Karpas-422 (cell line): ENCODE measurements at places on chromosomes 5 and 9. TPM values are rescaled to one million over a fixed set of nuclear protein-coding genes. Genes with fewer than 3 reads are reported as not detected.
A peak's percentile ranks its signal among the peaks of the same experiment; 100 is the strongest.

GRCh38 chr9:105333076-105333475, 88.6 kb downstream of the SLC44A1 start:
- no peaks in the 10 kb centered on the region for H3K36me3 ChIP-seq
- H3K4me1 ChIP-seq, result no peaks in the 10 kb centered on the region
- no peak for DNase-seq
- H3K4me3 ChIP-seq, result no peak overlapping the region
- no peaks in the 10 kb centered on the region for H3K27me3 ChIP-seq

DNA sequence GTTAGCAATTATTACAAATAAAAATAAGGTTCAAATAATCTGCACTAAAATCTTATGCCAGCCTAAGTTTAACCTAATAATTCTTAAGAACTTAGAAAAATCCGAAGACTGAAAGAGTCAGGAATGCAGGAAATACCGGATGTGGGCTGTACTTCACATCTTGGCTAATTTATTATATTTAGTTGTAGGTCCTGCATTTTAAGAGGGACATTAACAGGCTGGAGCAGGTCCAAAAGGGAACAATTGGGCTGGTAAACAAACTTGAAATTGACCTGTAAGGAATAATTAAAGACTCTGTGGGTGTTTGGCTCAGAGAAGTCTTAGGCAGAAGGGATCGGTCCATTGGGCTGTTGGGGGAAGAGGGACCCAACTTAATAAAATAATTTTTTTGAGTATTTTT, 18.4 kb downstream of the GLRA1 start:
- DNase-seq, result no peak
- no peak overlapping the region for H3K4me3 ChIP-seq
- no peak overlapping the region for H3K27ac ChIP-seq

GRCh38 chr9:109182940-109183798, 16.1 kb upstream of the FRRS1L start:
- no peak overlapping the region for H3K4me3 ChIP-seq
- no peaks in the 10 kb centered on the region for H3K27me3 ChIP-seq
- H3K36me3 ChIP-seq, result no peaks in the 10 kb centered on the region
- peak; percentile 61 for DNase-seq
- H3K27ac ChIP-seq, result no peak overlapping the region

GRCh38 chr5:42923710-42924109, 112.0 kb upstream of the SELENOP start:
- H3K4me1 ChIP-seq, result no peaks in the 10 kb centered on the region
- no peaks in the 10 kb centered on the region for H3K27me3 ChIP-seq
- H3K27ac ChIP-seq, result no peak overlapping the region
- DNase-seq, result no peak

DNA sequence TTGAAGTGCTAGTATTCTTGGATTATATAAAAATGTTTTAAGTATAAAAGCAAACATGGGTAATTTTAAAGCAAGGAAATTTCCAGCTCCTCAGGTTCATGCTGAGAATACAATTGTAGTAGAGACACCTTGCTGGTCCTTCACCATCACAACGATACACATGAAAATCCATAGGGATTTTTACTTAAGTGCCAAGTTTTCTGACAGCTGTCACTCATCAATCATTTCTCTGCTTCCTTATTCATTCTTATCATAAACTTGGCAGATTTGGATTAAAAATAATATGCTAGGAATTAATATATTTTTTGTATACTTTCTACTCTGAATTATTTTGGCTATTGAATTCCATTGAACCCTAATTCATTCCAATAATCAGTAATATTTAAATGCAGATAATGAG, 167.9 kb upstream of the PTGER4 start:
- no peaks in the 10 kb centered on the region for H3K27me3 ChIP-seq
- H3K4me3 ChIP-seq, result no peak overlapping the region
- no peaks in the 10 kb centered on the region for H3K36me3 ChIP-seq
- H3K27ac ChIP-seq, result no peak overlapping the region

GRCh38 chr5:171137768-171138525, 171.1 kb upstream of the TLX3 start:
- no peaks in the 10 kb centered on the region for H3K4me1 ChIP-seq
- H3K4me3 ChIP-seq, result no peak overlapping the region
- no peak overlapping the region for H3K27ac ChIP-seq
- no peaks in the 10 kb centered on the region for H3K27me3 ChIP-seq
- no peaks in the 10 kb centered on the region for H3K36me3 ChIP-seq

GRCh38 chr9:130868230-130868629, 28.4 kb downstream of the QRFP start:
- no peak overlapping the region for H3K27ac ChIP-seq
- H3K36me3 ChIP-seq, result 0 out of 2 replicates have a peak, but pooled peaks cover 3% of the 10 kb centered on the region
- no peak overlapping the region for H3K4me3 ChIP-seq
- H3K27me3 ChIP-seq, result no peaks in the 10 kb centered on the region
- H3K4me1 ChIP-seq, result no peaks in the 10 kb centered on the region
- DNase-seq, result peak; percentile 36

GRCh38 chr5:180105827-180106312, 34.3 kb upstream of the RNF130 start:
- no peak for DNase-seq
- H3K4me1 ChIP-seq, result no peaks in the 10 kb centered on the region
- no peak overlapping the region for H3K27ac ChIP-seq

- no peak for DNase-seq
- H3K36me3 ChIP-seq, result 0 out of 2 replicates have a peak, but pooled peaks cover 4% of the 10 kb centered on the region
- peaks cover 21% of the 10 kb centered on the region for H3K4me1 ChIP-seq
- no peaks in the 10 kb centered on the region for H3K27me3 ChIP-seq
- H3K4me3 ChIP-seq, result no peak overlapping the region
Observed at GRCh38 chr5:176413255-176413565, 3.1 kb downstream of the CLTB start.

- no peak overlapping the region for H3K4me3 ChIP-seq
- no peaks in the 10 kb centered on the region for H3K4me1 ChIP-seq
- H3K27ac ChIP-seq, result no peak overlapping the region
- H3K36me3 ChIP-seq, result peaks cover 43% of the 10 kb centered on the region
- DNase-seq, result peak; percentile 73
Observed at GRCh38 chr9:14661421-14662059, 31.7 kb downstream of the ZDHHC21 start.

GRCh38 chr9:129037767-129038098, 1.3 kb downstream of the MIGA2 start:
- peaks cover 18% of the 10 kb centered on the region for H3K4me1 ChIP-seq
- peak overlapping the region; percentile 96 for H3K4me3 ChIP-seq
- no peak overlapping the region for H3K27ac ChIP-seq

DNA sequence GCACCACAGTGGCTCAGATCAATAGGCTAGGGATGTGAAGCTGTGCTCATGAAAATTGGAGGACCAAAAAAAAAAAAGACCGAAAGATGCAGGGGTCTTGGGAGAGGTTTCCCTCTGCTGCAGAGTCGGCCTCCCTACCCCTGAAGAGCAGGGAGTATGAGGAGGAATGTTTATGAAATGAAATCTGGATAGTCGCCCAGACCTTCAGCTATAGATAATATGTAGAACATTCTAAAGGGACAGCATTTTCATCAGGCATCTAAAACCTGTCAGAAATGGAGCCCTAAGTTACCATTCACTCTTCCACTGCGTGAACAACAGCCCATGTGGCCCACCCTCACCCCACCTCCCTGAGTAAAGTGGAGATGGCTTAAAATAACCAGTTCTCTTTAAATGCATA, 122.9 kb downstream of the TMEM174 start:
- H3K4me3 ChIP-seq, result no peak overlapping the region
- no peak overlapping the region for H3K27ac ChIP-seq
- H3K4me1 ChIP-seq, result no peaks in the 10 kb centered on the region
- no peak for DNase-seq
- no peaks in the 10 kb centered on the region for H3K27me3 ChIP-seq
- H3K36me3 ChIP-seq, result no peaks in the 10 kb centered on the region

- no peak overlapping the region for H3K4me3 ChIP-seq
- no peak for DNase-seq
- no peaks in the 10 kb centered on the region for H3K4me1 ChIP-seq
- H3K27me3 ChIP-seq, result no peaks in the 10 kb centered on the region
Observed at GRCh38 chr9:3012245-3012644, 168.3 kb upstream of the PUM3 start.

DNA sequence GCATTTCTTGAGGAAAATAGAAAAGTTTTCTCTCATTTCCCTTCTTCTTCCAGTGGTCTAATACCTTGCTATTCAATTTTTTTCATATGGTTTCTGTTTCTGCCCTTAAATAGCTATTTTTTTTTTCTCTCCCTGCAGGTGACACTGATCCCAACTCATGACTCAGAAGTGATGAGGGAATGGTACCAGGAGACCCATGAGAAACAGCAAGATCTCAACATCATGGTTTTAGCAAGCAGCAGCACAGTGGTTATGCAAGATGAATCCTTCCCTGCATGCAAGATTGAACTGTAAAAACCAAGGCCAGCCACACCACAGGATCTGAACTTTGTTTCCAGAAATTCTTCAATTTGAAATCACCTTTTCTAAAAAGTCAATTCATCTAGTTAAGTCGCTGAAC, 97.7 kb downstream of the MAP1B start:
- no peaks in the 10 kb centered on the region; the same call in 1 of the 2 replicates for H3K36me3 ChIP-seq
- H3K4me3 ChIP-seq, result no peak overlapping the region
- no peaks in the 10 kb centered on the region for H3K4me1 ChIP-seq

GRCh38 chr9:136769710-136770191, 5.4 kb upstream of the LCN15 start:
- H3K27ac ChIP-seq, result no peak overlapping the region
- no peak overlapping the region for H3K4me3 ChIP-seq
- peaks cover 5% of the 10 kb centered on the region; the same call in 1 of the 2 replicates for H3K36me3 ChIP-seq
- H3K27me3 ChIP-seq, result no peaks in the 10 kb centered on the region

DNA sequence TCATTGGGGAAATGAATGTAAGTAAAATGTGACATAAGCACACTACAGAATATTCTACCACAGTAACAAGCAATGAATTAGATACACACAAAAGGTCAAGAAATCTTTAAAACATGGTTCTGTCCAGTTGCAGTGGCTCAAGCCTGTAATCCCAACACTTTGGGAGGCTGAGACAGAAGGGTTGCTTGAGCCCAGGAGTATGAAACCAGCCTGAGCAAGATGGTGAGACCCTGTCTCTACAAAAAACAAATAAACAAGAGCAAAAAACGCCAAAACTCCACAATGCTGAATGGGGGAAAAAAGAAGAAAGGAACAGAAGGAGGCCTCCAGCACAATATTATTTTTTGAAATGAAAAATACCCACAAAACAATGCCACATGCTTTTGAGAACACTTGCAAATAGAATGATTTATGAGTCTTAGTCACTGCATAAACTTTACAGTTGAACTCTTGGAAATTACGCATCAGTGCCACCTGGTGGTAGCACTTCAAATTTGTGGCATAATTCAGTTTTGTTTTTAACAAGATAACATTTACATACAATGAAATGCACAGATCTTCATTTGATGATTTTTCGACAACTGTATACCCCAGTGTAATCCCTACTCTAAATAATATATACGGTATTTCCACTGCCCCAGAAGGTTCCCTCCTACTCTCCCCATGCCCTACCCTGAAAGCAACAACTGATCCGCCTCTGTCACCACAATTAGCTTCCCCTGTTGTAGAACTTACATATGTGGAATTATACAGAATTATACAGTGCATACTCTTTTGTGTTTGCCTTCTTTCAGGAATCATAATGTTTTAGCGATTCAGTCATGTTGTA, 14.4 kb upstream of the SPINK4 start:
- no peaks in the 10 kb centered on the region; the same call in 1 of the 2 replicates for H3K4me1 ChIP-seq
- H3K4me3 ChIP-seq, result no peak overlapping the region
- no peak overlapping the region for H3K27ac ChIP-seq
- H3K36me3 ChIP-seq, result no peaks in the 10 kb centered on the region

- no peaks in the 10 kb centered on the region for H3K27me3 ChIP-seq
- DNase-seq, result no peak
- no peaks in the 10 kb centered on the region for H3K4me1 ChIP-seq
- no peaks in the 10 kb centered on the region for H3K36me3 ChIP-seq
- H3K27ac ChIP-seq, result no peak overlapping the region
Observed at GRCh38 chr9:24071091-24071490, 245.1 kb upstream of the ELAVL2 start.

DNA sequence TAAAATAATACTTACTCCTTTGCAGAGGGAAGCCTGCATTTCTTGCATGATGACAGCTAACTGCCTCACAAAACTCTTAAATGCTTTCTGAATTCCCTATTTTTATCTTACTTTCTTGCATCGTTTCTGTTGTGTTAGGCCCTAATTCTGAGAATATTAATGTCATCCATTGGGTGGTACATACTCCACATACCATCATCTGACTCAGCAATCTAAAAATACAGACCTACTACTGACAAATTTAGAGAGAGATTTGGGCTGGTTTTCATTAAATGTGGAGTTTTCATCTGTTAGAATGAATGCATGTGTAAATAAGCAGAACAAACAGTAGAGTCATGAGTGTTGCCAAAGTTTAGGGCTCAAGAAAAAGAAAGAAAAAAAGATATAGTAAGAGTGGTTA, 26.5 kb upstream of the KCNN2 start:
- no peak overlapping the region for H3K4me3 ChIP-seq
- H3K27me3 ChIP-seq, result no peaks in the 10 kb centered on the region
- H3K4me1 ChIP-seq, result no peaks in the 10 kb centered on the region
- no peak overlapping the region for H3K27ac ChIP-seq
- H3K36me3 ChIP-seq, result no peaks in the 10 kb centered on the region

- peaks cover 18% of the 10 kb centered on the region for H3K4me1 ChIP-seq
- DNase-seq, result peak; percentile 69
Observed at GRCh38 chr5:147935032-147935431, 28.7 kb upstream of the C5orf46 start.

GRCh38 chr5:150126921-150127265, 28.8 kb downstream of the PDGFRB start:
- H3K27me3 ChIP-seq, result no peaks in the 10 kb centered on the region
- no peaks in the 10 kb centered on the region for H3K4me1 ChIP-seq

DNA sequence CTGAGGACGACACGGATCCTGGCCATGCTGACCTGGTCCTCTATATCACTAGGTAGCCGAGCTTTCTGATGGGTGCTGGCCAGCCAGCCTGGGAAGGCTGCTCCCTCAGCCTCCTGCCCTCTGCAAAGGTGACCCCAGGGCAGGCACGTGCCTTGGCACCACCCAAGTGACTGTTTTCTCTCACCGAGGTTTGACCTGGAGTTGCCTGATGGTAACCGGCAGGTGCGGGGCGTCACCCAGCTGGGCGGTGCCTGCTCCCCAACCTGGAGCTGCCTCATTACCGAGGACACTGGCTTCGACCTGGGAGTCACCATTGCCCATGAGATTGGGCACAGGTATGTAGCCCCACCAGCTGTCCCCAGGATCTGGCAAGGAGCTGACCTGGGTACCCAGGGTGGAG, 3.8 kb downstream of the ADAMTS13 start:
- no peak for DNase-seq
- H3K36me3 ChIP-seq, result no peaks in the 10 kb centered on the region
- H3K4me1 ChIP-seq, result peaks cover 4% of the 10 kb centered on the region; the same call in 1 of the 2 replicates
- H3K27me3 ChIP-seq, result no peaks in the 10 kb centered on the region

- H3K4me3 ChIP-seq, result no peak overlapping the region
- no peaks in the 10 kb centered on the region for H3K4me1 ChIP-seq
- no peaks in the 10 kb centered on the region for H3K36me3 ChIP-seq
- no peak for DNase-seq
- H3K27ac ChIP-seq, result no peak overlapping the region
- no peaks in the 10 kb centered on the region for H3K27me3 ChIP-seq
Observed at GRCh38 chr5:169576181-169576598, 7.4 kb upstream of the SPDL1 start.

BAAT gene
- total RNA-seq, result 0.19 TPM in 1 of 2 replicates, not detected in the other

NIPAL4 gene
- total RNA-seq, result not detected in 2 replicates

GABRA6 gene
- not detected in 2 replicates for total RNA-seq

BHMT gene
- total RNA-seq, result not detected in 2 replicates

ZNF883 gene
- not detected in 2 replicates for total RNA-seq

JAKMIP2 gene
- 39.5 and 58.7 TPM in 2 replicates for total RNA-seq

SPINK7 gene
- not detected in 2 replicates for total RNA-seq

FIBCD1 gene
- not detected in 2 replicates for total RNA-seq

HAPLN1 gene
- not detected in 2 replicates for total RNA-seq
